ENCODE measurements at places on chromosomes 6 and 20.

GRCh38 chr20:48350313-48350988 lies 477.3 kb downstream of the PREX1 start:
- DNase-seq: no peak

- DNase-seq: no peak
These were observed 643.8 kb downstream of the DHX35 start for GRCh38 chr20:39605908-39606307.

DNA sequence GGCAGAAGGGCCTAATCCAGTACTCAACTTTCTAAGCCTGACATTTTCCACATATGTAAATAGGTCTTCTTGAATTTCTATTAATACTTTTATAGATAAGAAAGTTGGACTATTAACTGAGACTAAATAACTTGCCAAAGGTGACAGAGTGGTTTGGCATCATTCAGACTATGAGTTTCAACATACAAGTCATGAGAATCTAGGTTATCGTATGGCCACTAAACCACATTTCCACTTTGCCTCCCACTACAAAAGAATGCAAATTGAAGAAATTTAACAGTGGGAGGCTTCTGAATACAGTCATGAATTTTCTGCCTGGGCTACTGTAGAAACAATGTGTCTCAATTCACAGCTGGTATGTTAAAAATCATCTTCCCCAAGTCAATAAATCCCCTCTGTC lies 531.0 kb upstream of the AGPAT4 start:
- DNase-seq: no peak

DNA sequence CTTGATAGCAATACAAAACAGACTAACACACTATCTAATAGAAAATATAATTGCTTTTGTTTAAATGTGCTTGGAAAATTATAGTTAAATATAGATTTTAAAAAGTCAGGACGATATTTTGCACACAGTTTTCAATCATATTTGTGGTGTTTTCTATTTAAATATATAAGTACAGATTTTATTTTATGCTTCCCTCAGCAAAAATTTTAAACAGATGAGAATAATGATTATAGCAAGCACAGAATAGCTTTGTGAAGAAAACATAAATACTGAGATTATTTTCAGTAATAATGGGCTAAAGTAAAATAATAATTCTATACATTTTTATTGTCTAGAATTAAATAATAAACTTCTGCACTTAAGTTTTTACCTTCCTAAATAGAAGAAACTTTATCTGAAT lies 809.4 kb downstream of the PHF3 start:
- DNase-seq: no peak
